ENCODE measurements at places on chromosomes 12 and 14.

GRCh38 chr12:109759595-109759994 lies 46.0 kb downstream of the FAM222A start:
- peaks cover 23% of the 10 kb centered on the region for H3K27me3 ChIP-seq
- DNase-seq = no peak
- no peaks in the 10 kb centered on the region for H3K4me1 ChIP-seq

DNA sequence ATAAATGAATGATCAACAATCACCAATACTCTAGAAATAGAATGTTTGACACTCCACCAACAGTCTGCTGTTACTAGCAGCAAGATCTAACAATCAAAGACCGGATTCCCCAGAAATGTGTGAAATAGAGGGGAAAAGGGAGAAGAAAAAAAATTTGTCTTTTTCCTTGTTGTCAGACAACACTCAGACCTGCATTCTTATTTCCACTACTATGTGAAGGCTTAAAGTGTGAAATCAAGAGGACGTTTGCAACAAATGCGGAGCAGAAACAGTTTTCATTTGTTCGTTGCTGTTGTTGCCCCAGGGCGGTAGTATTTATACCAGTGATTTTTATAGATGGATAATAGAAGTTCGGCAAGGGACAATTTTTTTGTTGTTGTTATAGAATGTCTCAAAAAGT lies 9.2 kb downstream of the NKX2-1 start:
- peaks cover 87% of the 10 kb centered on the region for H3K27me3 ChIP-seq
- no peak overlapping the region for H3K4me3 ChIP-seq
- DNase-seq = no peak

DNA sequence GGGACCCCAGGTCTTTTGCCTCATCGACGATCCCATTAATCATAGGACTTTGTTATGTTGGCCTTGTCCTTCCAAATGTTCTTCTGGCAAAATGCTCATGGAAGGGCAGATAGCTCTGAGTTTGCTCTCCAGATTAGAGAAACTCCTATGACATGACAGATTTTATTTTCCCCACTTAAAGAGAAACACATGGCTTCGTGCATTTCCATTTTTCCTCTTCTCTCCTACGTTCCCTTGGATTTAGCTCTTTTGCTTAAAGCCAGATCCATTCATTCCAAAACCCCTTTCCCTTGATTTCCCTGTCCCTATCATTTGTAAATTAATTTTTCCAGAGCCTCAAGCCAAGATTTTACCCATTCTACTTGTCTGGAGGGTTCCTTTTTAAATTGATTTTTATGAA lies 2.9 kb downstream of the PRIMA1 start:
- DNase-seq = no peak
- no peaks in the 10 kb centered on the region for H3K4me1 ChIP-seq
- peaks cover 11% of the 10 kb centered on the region for H3K27me3 ChIP-seq
- no peak overlapping the region for H3K27ac ChIP-seq

GRCh38 chr12:116165036-116165425 lies 112.5 kb downstream of the MED13L start:
- no peak overlapping the region for H3K27ac ChIP-seq
- H3K4me3 ChIP-seq = no peak overlapping the region
- H3K27me3 ChIP-seq = no peaks in the 10 kb centered on the region
- H3K36me3 ChIP-seq = no peaks in the 10 kb centered on the region
- DNase-seq = peak; percentile 81

DNA sequence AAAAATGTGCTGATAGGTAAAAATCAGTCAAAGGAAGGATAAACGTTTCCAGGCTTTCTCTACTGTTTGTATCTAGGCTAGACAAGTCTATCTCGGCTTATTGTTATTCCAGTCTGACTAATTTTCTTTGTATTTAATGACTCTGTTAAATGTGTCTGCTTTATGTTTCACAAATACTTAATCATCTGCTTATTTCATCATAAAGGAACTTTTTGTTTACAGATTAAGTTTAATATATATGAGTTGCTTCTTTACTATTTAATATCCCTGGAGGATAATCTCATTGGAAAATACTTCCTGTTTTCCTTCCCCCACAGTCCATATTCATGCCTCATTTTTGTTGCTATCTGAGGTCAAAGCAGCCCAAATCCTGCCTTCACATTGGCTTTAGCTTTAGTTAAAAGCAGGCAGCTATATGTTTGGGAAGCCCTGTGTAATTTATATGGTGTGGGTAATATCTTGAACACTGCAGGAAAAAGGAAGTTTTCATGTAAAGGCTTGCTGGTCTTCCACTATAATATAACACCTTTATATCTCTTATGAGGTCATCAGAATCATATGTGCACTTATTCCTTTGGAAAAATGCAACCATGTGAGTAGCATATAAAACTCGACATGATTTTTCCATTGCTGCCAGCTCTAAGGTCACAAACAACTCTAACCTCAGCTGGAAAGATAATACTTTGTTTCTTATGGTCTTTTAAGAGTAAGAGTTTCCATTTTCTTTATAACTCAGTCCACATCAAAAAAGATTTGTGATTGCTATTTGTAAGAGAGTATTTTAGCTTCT lies 76.8 kb downstream of the ALX1 start:
- no peaks in the 10 kb centered on the region for H3K4me1 ChIP-seq
- DNase-seq = no peak
- no peaks in the 10 kb centered on the region for H3K36me3 ChIP-seq

- H3K27ac ChIP-seq = no peak overlapping the region
- no peaks in the 10 kb centered on the region for H3K4me1 ChIP-seq
- H3K27me3 ChIP-seq = peaks cover 69% of the 10 kb centered on the region
- no peak for DNase-seq
Observed at GRCh38 chr12:1920436-1920835, 2.0 kb upstream of the CACNA2D4 start.

DNA sequence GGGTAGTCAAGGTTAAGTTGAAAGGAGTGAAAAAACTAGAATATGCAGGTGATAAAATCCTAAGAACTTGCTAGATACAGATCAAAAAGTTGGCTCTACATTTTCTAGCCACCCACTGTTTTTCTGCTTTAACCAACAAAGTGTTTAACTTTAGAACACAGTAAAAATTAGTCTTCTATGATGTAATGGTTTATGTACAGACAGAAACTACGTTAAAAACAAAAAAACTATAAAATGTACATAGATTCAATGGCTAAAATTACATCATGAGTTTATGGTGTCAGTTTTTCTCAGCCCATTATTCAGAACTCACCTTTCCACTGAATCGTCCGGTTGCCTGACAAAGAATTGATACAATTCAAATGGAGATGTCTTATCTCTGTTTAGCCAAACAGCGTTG lies 2.1 kb downstream of the YARS2 start:
- no peak overlapping the region for H3K4me3 ChIP-seq
- H3K4me1 ChIP-seq = peaks cover 5% of the 10 kb centered on the region
- no peak for DNase-seq
- H3K27ac ChIP-seq = no peak overlapping the region
- H3K36me3 ChIP-seq = peaks cover 19% of the 10 kb centered on the region

GRCh38 chr12:67302162-67302561 lies 33.0 kb downstream of the CAND1 start:
- H3K4me3 ChIP-seq = no peak overlapping the region
- peaks cover 27% of the 10 kb centered on the region for H3K36me3 ChIP-seq
- no peaks in the 10 kb centered on the region for H3K4me1 ChIP-seq
- H3K27me3 ChIP-seq = no peaks in the 10 kb centered on the region
- no peak for DNase-seq

DNA sequence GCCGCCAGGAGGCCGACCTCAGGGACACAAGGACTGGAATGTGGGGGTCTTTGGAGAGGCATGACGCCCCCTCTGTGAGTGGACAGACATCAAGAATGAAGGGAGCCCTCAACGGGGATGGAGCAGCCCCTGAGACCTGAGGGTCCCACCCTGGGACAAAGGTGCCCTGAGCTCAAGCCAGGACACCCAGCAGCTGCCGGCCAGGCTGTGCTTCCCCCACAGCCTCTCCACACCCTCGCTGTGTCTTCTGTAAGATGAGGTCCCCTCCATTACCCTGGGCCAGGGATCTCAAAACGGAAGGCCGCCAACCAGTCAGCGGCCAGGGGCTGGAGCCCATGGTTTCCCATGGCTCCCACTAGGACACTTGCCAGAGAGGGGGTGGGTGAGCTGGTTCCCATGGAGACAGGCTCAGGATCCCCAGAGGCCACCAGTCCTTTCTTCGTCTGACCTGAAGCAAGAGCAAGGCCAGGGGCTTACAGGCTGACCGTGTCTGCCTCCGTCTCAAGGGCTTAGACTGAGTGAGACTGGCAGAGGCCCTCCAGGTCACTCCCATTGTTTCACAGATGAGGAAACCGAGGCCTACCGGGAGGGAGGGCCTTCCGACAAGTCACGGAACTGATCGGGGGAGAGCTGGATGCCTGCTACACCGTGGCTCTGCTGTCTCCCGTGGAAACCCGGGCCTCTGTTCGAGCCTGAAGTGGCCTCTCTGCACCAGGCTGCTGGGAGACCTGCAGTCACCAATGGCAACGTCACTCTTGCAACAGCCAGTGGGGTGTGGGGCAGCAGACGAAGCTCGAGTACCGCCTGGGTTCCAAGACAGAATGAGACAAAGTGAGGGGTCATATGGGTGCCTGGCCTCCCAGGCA lies 91.7 kb upstream of the DIO3 start:
- no peaks in the 10 kb centered on the region for H3K4me1 ChIP-seq
- no peak overlapping the region for H3K27ac ChIP-seq
- peaks cover 13% of the 10 kb centered on the region for H3K27me3 ChIP-seq

- H3K4me3 ChIP-seq = no peak overlapping the region
- H3K27me3 ChIP-seq = no peaks in the 10 kb centered on the region
- no peak for DNase-seq
- no peak overlapping the region for H3K27ac ChIP-seq
Observed at GRCh38 chr12:75349946-75350345, 15.5 kb downstream of the GLIPR1L1 start.

DNA sequence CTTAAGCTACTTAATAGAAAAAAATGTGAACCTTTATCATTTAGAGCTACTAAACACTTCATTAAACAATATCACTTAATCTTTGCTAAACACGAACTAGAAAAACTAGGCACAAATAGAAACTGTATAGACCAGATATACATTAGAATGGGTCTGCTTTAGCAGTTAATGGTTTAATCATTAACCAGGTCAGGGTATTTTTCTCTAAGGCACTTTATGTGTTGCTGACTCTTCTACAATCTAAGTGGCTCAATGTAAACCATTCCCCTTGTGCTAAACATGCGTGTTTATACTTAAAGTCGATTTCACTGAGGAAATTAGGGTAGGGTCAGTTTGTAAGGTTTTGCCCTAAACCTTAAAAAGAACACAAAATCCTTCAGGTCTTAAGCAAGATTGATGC lies 29.7 kb downstream of the TMCC3 start:
- no peaks in the 10 kb centered on the region for H3K4me1 ChIP-seq
- no peaks in the 10 kb centered on the region for H3K36me3 ChIP-seq
- DNase-seq = no peak

DNA sequence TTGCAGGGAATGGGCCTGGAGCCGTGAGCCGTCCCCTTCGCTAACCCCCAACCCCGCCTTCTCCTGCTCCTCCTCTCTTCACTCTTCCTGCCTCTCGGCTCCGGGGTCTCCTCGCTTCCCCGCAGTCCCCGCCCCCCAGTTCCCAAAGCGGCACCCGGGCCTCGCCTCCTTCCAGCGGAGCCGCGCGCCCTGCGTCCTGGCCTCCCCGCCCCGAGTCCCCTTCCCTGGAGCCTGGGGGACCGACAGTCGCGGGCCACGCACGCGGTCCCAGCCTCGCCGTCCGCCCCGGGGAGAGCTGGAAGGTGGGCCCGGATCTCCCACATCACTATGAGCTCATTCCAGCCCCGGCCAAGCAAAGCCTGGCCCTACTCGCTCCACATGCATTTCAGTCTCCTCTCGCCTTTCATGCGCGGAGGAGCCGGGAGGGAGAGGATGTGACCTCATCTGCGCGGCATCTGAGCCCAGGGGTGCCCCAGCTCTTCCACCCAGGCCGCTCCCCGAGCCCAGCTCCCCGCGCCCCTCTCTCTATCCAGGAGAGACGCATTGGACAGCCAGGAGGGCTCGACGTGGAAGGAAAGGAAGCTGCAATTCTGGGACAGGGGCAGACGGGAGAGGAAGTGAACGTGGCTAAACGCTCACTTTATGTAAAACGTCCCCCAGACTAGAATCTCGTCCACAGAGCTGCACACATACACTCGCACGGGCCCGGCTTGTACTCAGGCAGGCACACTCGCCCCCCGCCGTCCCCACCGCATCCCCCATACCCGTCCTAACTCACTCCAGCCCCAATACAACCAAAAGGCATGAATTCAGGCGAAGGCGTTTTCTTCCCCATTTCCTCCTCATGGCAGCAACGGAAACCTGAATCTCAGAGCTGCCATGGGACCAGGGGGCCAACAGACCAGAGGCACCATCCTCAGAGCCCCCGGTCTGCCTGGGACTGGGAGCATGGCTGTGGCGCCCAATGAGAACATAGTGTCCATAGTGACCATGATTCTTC lies 108.7 kb upstream of the CCND2 start:
- H3K4me1 ChIP-seq = peaks cover 2% of the 10 kb centered on the region
- H3K36me3 ChIP-seq = no peaks in the 10 kb centered on the region
- H3K27ac ChIP-seq = peak overlapping the region; percentile 78

DNA sequence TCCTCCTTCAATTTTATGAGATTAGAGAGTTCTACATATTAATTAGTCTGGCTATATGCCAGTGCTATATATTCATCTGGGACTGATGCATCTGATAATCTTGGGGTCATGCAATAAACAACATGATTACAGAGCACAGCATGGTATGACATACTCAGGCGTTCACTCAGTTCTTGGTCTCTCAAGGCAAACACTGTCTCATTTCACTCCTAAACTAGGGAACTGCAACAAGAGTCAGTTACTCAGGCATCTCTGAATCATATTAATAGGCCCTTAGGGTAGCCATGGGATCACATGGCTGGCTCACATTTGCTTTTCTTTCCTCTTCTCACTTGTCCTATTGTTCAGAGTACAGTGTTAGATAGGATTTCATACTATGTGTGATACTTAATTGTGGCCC lies 91.8 kb upstream of the TMEM260 start:
- no peak overlapping the region for H3K27ac ChIP-seq
- no peaks in the 10 kb centered on the region for H3K36me3 ChIP-seq

GRCh38 chr12:24631676-24632426 lies 317.1 kb downstream of the BCAT1 start:
- no peaks in the 10 kb centered on the region for H3K36me3 ChIP-seq
- no peaks in the 10 kb centered on the region for H3K27me3 ChIP-seq
- no peak overlapping the region for H3K4me3 ChIP-seq
- no peak for DNase-seq

- H3K4me1 ChIP-seq = peaks cover 10% of the 10 kb centered on the region
- peaks cover 8% of the 10 kb centered on the region for H3K36me3 ChIP-seq
- no peak overlapping the region for H3K4me3 ChIP-seq
- H3K27ac ChIP-seq = no peak overlapping the region
- H3K27me3 ChIP-seq = peaks cover 16% of the 10 kb centered on the region
Observed at GRCh38 chr14:91155626-91156089, 41.8 kb downstream of the DGLUCY start.

Data from IMR-90 (cell line).